ENCODE measurements at places on chromosomes 7 and 10.

DNA sequence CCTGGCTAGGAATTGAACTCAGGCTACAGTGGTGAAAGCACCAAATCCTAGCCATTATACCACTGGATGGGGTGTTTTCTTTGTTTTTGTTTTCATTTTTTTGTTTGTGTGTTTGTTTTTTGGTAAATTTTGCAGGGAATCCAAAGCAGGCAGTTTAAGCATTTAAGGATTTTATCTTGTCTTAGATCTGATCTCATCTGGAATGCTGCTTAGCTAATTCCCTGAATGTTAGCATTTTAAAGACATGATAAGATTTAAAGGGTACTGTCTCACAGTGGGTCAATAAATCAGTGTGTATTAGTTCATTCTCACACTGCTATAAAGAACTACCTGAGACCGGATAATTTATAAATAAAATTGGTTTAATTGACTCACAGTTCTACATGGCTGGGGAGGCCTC, 5.6 kb upstream of the MKLN1 start:
- DNase-seq = no peak

DNA sequence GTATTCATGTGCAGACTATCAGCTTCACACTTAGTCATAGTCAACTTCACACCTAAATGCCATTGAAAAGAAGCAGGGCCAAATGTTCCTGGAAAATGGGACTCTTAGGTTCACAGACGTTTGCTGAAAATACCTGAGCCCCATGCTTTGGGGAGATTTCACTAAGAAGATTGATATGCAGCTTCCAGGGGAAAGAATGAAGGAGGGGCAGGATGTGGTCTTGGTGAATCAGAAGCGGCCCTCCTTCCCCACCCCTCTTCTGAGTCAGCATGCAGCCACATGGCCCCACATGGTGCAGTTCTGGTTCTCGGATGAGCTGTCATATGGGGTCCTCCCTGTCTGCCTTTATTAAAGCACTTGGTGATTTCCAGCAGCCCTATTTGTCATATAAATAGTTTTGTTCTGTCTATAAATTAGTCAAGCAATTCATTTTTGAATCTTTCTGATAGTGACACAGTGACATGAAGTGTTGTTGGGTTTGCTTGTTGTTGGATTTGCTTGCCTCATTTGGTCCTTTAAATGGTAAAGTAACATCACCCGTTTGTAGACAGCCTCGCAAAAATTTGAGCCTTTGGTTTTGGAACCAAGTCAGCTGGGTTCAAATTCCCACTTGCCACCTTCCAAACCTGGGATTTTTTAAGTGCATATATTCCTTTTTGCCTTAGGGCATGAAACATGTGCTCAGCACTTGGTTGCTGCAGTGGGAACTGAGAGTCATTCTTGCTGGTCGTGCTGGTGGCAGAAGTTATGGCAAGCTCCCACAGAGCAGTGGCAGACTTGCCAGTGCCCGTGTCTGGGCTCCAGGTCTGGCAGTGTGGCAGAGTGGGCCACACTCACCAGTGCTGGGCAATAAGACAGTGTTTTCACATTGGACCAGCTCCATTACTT, 68.1 kb upstream of the CDK6 start:
- DNase-seq = peak; percentile 86

DNA sequence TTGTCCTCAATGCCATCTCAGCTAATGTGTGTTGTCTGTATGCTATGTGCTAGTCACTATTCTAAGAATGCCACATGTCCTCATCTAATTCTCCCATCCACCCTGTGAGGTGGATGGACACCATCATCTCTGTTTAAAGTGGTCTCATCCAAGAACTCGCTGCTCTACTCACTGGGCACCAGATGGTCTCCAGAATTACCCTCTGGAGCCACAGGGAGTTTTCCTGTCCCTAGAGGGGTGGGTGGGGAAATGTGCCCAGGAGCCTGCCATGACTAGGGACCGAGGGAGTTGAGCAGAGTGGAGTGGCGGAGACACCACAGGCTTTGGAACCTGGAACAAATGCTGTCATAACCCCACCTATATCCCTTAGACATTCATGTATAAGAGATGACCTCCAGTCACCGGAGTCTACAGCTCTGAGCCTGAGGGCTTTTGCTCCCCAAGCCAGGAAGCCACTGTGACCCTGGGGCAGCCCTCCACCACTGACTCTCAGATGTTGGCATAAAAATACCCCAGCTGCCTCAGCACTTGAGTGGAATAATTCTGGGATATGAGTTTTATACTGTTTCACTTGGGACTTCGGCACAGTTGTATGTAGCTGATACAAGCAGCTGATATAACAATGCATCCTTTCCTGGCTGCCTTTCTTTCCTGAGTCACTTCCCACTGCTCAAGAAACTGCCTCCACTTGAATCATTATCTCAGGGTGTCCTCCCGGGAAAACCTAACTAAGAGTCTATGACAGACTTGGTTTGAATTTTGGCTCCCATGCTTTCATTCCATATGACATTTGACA, 61.5 kb upstream of the RAPGEF5 start:
- DNase-seq = peak; percentile 13

- no peak for DNase-seq
These were observed 850.3 kb upstream of the SORCS1 start for GRCh38 chr10:108014902-108015177.

GRCh38 chr10:84329986-84330651, 1.7 kb downstream of the CCSER2 start:
- no peak for DNase-seq

DNA sequence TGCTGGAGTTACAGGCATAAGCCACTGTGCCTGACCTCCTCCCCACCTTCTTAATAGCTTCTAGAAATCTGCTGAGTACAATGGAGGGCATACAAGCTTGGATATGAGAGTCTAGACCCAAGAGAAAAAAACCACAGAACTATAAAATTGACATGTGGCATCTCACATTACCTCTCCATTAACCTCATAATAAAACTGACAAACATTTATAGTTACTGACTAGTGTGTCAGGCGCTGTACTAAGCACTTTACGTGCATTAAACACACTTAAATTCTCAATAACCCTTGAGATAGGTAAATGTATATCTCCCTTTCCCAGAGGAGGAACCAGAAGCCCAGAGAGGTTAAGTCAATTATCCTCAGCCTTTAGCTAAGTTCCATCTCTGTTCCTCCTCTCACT, 300.5 kb upstream of the MYO3A start:
- DNase-seq = no peak

DNA sequence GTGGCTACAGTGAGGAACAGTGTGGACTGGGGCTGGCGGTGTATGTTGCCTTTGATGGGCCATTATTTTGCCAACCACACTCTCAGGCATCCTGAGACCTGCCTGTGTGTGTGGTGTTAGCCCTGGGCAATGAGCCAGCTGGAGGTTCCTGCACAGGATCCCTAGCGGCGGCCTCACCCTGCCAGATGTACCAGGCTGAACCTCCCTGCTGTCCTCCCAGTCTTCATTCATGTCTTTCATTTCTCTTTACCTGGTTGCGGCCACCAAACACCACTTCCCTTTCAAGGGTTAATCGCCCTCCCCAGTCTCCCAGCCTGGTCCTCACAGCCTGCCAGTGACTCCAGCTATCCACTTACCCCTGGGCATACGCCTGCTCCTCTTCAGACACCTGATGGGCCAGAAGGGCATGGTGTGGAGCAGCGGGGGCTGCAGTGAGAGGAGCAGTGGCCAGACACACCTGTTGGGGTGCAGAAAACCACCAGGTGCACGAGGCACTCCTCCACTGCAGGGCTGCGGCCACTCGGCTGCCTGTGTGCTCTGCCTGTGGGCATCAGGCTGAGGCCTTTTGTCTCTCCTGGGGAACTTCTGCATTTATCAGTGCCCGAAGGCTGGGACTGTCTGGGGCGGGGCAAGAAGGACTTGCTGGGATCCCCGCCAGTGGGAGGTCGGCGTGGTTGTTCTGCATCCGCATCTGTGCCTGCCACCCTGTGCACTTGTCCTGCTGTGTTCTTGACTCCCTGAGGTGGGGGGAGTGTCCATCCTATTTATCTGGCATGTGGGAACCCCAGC, 111.6 kb downstream of the ARHGAP22 start:
- no peak for DNase-seq

DNA sequence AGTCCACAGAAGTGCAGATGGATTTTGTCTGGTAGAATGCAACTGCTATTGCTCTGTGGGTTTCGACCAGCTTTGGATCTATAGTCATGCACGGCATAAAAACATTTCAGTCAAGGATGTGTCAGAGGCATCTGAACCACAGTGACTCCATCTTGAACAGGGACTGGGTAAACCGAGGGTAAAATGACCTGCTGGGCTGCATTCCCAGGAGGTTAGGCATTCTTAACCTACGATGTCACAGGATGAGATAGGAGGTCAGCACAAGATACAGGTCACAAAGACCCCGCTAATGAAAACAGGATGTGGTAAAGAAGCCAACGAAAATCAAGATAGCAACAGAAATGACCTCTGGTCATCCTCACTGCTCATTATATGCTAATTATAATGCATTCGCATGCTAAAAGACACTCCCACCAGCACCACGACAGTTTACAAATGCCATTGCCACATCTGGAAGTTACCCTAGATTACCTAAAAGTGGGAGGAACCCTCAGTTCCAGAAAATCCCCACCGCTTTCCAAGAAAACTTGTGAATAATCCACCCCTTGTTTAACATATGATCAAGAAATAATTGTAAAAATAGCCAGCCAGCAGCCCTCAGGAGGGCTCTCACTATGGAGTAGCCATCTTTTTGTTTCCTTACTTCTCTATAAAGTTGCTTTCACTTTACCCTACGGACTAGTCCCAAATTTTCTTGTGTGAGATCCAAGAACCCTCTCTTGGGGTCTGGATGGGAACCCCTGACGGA, 50.7 kb upstream of the CPXM2 start:
- no peak for DNase-seq

DNA sequence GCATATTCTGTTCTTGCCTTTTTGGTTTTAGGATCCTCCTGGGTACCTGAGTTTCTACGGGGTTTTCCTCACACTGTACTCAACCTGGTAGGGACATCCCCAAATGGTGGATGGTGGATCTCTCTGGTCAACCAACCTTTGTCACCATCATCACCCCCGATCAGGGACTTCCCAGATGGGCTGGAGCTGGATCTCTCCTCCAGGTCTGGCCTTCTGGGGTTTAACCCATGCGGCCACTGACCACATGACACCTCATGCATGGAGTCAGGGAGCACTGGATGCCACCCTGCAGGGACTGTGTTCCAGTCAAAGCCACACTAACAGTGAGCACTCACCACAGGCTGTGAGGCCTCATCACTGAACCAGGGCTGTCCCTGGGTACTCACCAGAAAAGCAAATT, 80.0 kb downstream of the CELF2 start:
- DNase-seq = no peak

- no peak for DNase-seq
These were observed 245.3 kb downstream of the NSUN6 start for GRCh38 chr10:18406136-18406535.

DNA sequence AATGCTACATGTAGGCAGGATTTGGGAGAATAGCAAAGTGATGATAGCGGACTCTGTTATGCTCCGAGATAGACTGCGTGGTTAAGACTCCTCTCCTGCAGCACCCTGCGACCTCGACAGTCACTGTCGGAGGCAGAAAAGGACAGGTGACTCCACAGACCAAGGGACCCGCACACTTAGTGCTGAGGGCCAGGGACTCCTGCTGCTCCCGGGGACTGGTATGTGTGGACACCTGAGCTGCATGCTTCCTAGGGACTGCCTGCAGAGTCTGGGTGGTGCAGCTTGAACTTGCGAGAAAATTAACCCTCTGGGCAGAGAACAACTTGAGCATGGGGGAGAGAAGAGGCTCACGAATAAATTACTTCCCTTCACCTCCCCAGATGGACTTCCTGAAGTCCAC, 407.1 kb upstream of the PFKP start:
- no peak for DNase-seq

DNA sequence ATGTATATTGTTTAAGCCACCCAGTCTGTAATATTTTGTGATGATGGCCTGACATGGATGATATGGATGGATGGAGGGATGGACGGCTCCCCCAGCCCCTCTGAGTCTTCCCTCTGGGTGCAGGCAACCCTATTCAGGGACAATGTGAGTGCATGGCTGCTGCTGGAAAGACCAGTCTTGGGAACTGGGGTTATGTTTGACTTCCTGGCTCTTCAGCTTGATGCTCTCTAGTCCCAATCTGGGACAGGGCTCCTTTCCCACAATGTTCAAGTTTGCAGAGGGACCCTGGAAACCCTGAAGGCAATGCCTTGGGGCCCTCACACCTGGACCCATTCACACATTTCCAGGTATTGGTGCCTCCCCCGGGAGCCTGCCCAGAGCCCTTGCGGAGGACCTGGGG, 52.3 kb upstream of the RET start:
- DNase-seq = no peak

- no peak for DNase-seq
These were observed 46.7 kb upstream of the FOXI2 start for GRCh38 chr10:127690176-127690835.

DNA sequence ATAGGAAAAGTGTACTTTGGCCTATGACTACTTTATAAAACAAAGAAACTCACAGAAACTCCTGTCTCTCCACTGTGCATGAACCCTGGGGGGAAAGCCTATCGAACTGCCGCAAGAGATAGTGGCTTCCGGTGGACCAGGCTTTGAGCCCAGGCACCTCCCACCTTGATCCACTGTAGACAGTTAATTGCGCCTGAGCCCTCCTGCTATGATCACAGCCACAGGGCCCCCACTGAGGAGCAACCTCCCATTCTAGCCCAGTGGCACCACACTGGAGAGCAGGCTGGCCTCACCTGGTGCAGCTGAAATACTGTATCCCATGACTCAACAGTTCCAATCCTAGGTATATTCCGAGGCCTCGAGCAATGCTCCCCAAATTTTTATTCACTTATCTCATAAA, 98.8 kb downstream of the COBL start:
- no peak for DNase-seq

GRCh38 chr10:46328853-46329689, 42.3 kb downstream of the ANTXRL start:
- no peak for DNase-seq

- no peak for DNase-seq
These were observed 70.4 kb downstream of the SLC35B4 start for GRCh38 chr7:134246347-134246746.

DNA sequence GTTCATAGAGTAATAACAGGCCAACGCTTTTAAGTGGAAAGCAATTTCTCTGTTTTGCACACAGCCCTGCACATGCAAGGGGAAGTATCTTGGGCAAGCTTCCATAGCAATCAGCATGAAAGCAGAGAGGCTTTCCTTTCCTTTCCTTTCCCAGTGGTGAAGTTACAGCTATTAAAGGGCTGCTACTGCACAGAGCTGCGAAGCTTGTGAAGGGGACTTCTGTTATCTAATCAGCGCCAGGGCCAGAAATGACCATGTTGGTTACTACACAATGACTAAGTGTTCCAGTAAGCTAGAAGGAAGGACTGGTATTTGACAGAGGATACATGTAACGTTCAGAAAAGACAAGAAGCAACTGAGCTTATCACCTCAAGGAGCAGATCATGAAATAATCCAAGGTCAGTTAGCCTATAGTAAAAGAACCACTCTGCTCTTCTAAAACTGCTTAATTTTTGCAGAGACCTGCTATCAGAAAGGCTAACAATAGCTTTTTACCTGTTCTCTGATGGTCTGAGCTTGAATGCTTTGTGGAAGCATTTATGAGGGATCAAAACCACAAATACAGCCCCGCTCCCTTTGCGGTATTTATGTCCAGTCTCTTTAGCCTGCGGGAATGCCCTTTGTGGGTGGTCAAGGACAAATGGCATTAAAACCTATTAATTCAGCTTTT, 45.9 kb downstream of the SGMS1 start:
- DNase-seq = peak; percentile 71

All from fibroblast of pulmonary artery (primary cell).